ENCODE measurements at places on chromosomes 7 and 10.

DNA sequence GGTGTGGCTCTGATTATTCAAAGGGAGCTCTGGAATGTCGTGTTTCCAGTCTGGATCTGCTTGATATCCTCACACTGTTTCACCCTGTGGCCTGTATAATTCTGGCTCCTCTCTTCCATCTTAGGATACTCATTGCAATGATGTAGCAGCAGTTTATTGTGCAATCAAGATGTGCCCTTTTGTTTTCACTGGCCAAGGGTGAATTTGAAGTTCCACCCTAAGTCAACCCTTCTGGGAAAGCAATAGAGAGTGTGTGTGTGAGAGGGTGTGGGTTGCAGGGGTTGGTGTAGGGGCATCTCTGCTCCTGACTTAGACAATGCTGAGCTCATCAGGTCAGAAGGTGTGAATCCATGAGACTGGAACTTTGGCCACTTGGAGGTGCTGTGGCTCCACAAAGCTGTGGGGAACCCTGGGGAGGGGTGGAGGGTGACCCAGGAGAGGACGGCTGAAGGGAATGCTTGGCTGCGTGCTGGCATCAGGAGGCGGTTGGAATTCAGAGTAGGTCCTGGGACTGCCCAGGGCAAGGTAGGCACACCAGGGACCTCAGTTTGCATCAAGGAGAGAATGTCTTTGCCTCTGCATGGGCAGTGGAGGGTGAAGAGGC lies 118.0 kb upstream of the PRSS58 start:
- DNase-seq: no peak

- DNase-seq: no peak
Observed at GRCh38 chr7:100866729-100867039, 503 bp upstream of the TRIP6 start.

- DNase-seq: no peak
Observed at GRCh38 chr7:133052401-133052756, 29.5 kb downstream of the CHCHD3 start.

DNA sequence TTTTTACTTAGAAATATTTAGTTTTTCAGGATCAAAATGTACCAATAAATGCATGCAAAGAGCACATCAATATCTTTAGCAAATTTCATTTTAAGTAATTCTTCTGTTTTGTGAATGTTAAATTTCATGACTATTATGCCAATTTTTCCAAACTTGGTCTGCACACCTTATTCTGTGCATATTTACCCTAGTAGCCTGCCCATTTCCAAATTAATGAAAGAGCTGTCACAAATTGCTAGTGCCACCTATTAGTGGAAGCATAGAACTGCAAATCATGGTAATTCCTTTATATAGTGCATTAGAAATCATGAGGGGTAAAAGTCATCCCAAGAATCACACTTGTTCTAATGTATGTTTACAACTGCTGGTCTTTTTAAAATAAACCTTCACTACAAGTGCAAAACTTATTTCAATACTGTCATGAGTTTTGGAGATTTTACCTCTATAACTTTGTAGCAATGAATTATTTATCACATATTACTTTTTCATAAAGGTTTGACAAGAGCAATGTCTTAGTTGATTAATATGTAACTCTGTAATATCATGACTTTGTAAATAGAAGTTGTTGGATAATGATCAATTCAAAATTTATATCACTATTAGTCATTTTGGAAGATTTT lies 5.7 kb downstream of the SEMA3A start:
- no peak for DNase-seq

GRCh38 chr7:80807166-80807900 lies 111.5 kb downstream of the SEMA3C start:
- DNase-seq: no peak

- no peak for DNase-seq
Observed at GRCh38 chr7:107564553-107565298, 955 bp downstream of the DUS4L start.

GRCh38 chr10:133306097-133306476 lies 2.6 kb downstream of the TUBGCP2 start:
- DNase-seq: no peak

GRCh38 chr10:110759523-110759922 lies 112.2 kb upstream of the PDCD4 start:
- no peak for DNase-seq

- DNase-seq: no peak
Observed at GRCh38 chr7:3453398-3453797, 152.3 kb downstream of the SDK1 start.

GRCh38 chr7:50657912-50658311 lies 92.7 kb upstream of the DDC start:
- no peak for DNase-seq

GRCh38 chr10:21022821-21023220 lies 125.7 kb upstream of the NEBL start:
- no peak for DNase-seq

GRCh38 chr10:62803724-62804355 lies 680 bp upstream of the ADO start:
- DNase-seq: no peak

GRCh38 chr10:102726274-102726673 lies 11.8 kb downstream of the SFXN2 start:
- no peak for DNase-seq

DNA sequence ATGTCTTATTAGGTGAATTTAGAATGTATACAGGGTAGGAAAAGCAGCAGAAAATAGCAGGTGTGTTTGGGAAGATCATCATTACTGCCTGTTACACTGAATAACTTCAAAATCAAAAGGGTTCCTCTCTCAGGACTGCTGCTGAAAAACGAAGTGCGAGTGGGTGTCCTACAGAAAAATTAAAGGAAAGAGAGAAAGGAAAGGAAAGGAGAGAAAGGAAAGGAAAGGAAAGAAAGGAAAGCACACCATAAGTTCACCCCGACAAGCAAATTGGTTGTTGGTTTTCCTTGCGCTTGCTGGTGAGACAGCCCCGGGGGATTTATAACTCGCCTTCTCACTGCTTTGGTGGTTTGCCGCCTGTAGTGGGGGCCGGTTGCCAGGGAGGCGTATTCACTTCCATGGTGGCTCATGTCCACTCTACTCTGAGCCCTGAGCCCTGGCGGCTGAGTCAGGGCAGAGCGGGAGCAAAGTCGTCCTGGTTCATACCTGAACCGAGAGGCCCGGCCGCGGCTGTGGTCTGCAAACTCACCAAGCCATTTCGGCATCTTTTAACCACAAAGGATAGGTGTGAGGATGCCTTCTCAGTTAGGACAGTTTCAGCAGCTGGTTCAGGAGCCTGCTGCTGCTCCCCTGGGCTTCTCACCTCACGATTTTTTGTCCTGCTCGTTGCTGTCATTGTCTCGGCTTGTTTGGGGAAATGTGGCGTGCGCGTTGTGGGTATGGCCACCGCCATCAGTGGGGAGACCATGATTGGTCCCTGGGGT lies 26.1 kb downstream of the INPP5A start:
- DNase-seq: no peak

DNA sequence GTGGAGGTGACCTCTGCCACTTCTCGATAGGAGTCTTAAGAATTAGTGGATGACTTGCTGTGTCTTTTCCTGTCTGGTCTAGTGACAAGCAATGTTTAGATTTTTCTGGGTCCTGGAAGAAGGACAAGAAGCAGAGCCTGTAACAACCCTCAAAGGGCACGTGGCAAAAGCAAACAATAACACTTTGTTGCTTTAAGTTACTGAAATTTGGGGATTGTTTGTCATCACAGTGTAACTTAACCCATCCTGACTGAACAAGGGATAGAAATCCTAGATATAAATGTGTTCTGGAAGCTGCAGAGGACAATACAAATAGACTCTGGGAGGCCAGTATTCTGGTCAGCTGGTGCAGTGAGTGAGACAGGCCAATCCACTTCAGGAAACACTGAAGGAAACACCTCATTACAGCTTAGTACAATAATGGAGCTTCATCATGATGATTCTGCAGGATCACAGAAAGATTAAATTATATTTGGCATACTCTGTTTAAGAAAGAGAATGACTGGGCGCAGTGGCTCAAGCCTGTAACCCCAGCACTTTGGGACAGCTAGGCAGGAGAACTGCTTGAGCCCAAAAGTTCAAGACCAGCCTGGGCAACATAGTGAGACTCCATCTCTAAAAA lies 23.3 kb downstream of the ENKUR start:
- DNase-seq: no peak

DNA sequence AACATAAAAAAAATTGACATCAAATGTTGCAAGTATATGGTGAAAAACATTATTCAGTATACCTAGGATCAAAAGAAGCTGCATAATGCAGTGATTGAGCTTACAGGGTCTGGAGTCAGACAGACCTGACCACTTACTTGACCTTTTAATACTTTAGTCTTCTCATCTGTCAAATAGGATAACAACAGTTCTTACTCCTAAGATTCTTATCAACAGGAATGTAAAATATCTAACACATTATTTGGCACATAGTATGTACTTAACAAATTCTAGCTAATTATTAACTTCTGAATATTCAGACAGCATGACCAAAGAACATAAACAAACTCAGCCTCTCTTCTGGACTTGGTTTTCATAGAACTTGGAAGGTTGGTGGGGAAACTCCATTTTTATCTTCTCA lies 45.6 kb upstream of the PIP4K2A start:
- no peak for DNase-seq

- no peak for DNase-seq
Observed at GRCh38 chr10:60649485-60650377, 128.5 kb upstream of the CDK1 start.

- DNase-seq: peak; percentile 44
Observed at GRCh38 chr7:26051021-26051420, 101.0 kb upstream of the NFE2L3 start.

GRCh38 chr7:123748734-123749536 lies at the start of gene WASL:
Gene WASL (minus strand): TSS chr7:123749003. CDS start chr7:123748734, 269 bp downstream.
- peak; percentile 96 for DNase-seq

DNA sequence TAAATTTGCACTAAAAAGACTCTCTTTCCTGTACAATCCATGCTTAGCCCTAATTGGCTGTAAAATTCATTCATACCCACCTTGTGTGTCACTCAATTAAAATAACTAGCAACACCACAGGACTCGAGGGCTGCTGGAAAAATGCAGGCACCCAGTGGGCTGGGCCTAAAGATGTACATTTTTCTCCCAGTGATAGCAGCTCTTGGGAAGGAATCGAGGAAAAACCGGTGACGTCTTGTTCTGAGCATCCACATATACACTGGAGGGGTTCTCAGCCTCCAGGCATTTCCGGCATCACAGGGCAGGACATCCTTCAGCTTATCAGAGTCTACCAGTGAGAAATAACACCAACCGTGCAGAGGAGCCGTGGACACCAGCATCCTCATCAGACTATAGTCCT lies 85.8 kb upstream of the PITRM1 start:
- no peak for DNase-seq

DNA sequence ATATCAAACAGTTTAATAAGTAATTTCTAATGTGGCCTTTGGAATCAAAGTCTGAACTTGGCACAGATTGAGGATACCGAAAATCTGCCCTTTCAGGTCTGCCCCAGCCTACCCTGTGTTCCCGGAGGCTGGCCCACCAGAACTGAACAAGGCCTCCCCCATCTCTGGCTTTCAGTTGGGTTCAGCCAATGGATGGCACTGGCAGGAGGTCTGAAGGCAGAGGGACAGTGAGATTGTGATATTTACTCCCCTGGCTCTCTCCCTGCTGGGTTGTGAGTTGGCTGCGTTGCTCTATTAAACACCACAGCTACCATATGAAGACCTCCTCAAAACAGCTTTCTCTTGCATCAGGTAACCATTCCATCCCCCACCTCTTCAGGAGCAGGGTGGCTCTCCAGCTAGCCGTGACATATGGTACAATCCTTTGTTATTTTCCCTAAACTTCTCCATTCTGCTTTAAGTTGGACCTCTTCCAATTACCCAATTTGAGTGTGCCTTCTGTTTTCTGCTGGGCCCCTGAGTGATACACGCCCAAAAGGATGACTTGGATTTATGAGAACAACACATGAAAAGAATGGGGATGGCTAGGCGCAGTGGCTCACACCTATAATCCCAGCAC lies 28.1 kb downstream of the DNMBP start:
- no peak for DNase-seq

DNA sequence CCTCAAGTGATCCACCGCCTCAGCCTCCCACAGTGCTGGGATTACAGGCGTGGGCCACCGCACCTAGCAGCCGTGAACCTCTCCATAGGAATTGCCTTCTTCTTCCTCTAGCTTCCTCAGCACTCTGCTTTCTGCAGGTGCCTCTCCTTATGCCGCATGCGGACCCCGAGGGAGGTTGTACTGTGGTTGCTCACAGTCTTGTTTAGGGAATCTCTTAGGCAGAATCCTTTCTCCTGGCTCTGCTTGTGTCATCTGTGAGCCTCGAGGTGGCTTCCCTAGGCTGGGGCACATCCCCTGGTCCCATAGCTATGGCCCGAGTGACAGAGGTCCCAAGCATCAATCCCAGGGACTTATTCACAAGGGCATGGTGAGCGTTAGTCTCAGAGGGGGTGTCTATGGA lies 33.2 kb upstream of the GIMAP8 start:
- no peak for DNase-seq

GRCh38 chr10:84108797-84109196 lies 30.5 kb upstream of the GHITM start:
- DNase-seq: no peak

GRCh38 chr7:129385116-129385515 lies 49.1 kb upstream of the STRIP2 start:
- no peak for DNase-seq

DNA sequence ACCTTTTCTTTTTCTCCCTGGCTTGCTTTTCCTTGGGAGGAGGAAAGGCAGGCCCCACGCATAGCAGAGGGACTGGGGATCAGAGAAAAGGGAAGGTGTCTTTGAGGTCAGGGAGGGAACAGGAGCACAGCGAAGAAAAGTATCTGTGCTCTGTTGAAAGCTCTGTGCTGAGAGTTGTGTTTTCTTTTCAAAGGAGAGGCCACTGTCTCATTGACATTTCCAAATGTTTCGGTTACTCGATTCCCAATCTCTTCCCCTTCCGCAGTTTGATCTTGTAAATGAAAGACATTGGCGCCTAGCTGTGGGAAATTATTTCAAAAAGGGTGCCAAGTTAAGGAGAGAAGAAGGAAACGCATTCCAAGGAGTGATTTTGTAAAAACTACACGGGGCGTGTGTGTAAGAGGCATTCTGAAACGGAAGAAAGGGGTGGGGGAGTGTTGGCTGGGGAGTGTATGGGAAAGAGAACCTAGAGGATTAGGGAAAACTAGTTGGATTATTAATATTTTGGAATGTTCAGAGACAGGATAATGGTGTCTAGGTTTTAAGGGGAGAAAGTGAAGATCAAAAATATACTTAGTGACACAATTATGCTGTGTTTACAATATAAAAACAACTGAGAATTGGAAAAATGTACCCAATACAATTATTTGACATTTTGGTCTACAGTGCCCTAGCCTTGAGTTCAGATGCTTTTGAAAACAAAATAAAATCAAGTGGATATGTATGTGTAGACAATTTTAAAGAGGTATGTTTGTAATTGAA lies 708 bp downstream of the KLHDC10 start:
- DNase-seq: peak; percentile 49

DNA sequence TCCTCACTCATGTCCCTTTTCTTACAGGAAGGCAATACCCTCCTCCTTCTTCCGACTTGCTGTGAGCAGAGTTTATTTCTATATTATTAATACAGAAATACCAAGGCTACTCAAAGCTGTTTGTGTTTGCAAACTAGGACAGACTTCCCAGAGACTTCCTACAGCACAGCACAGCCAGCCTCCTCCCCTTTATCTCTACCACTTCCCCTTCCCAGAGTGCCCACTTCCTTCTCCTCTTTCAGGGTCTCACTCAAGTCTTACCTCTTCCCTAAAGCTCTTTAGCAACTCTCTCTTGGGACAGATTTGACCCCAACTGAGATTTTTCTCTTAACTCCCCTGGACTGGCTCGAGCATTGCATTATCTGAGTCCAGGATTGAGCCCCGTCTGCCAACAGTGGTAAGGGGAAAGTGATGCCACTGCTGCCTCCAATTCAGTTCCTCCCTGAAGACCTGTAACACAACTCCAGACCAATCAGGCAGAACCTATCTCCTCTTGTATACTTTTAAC lies 5.5 kb upstream of the LRGUK start:
- DNase-seq: no peak
